Esophagus squamous epithelium (tissue), 5 donors: ENCODE measurements at places on chromosomes 11 and 22.

- DNase-seq, result no peak
Measured at GRCh38 chr11:14971865-14972580, at the start of gene CALCA. Gene CALCA, minus strand, starts transcription at chr11:14972351. Its CDS starts 1,159 bp downstream, at chr11:14971192.

DNA sequence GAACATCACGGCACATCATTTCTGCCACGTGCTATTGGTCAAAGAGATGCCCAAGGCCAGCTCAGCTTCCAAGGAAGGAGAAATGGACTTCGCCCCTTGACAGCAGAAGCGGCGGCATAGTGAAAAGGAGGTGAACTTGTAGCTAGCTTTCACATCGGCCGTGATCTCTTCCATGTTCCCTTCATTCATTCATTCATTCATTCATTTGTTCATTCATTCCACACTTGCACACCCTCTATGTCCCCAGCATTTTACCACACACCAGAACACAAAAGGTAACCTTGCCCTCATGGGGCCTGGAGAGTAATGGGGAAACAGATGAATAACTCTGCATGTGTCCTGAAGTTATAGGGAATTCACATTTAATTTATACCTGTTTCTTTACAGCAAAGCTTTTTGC is 1.1 kb upstream of the CYTH4 start:
- DNase-seq, result no peak

DNA sequence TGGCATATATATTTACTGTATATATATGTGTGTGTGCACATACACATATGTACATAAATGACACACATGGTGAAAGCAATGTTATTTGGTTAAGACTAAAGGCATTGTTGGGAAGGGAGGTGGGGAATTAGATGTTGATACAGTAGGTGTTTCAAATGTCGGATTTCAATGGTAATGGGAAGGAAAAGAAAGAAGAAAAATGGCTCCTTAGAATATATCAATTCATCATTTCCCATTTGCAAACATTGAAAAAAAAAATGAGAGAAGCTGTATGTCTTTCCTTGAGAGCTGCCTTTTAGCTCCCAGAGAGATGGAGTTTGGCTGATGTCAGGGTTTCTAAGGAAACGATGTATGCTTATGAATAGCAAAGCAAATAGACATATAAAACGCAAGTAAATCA is 33.4 kb upstream of the ATXN10 start:
- DNase-seq, result no peak

- no peak for DNase-seq
Measured at GRCh38 chr11:35426351-35426750, 7.0 kb upstream of the SLC1A2 start.

- DNase-seq, result no peak
Measured at GRCh38 chr11:19727246-19727645, 14.6 kb downstream of the NAV2 start.

- no peak for DNase-seq
Measured at GRCh38 chr11:34613552-34614056, 7.3 kb upstream of the EHF start.
